ENCODE measurements at places on chromosomes 4 and X.

GRCh38 chrX:4579999-4580398 lies 866.5 kb upstream of the PRKX start:
- no peak for DNase-seq

GRCh38 chr4:153997516-153997915 lies 208.6 kb upstream of the SFRP2 start:
- no peak for DNase-seq

DNA sequence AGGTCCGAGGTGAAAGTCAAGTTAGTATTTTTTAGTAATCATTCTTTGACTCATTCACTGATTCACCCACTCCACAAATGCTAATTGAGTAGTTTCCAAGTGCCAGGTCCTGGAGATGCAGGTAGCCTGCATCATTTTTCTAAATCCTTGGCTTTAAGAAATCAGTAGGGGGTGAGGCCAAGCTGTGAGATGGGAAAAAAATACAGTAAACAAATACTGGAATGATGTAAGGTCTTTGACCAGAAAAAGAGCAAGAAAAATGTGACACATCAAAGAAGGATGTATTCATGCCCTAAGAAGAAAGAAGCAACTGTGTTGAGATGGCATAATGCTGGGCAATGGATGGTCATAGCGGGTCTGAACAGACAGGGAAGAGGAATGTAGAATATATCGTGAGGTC lies 1386.6 kb downstream of the PCDH7 start:
- DNase-seq, result no peak

GRCh38 chrX:30309139-30309571 lies at the start of gene NR0B1:
NR0B1 (minus strand) TSS chrX:30309390; CDS start chrX:30309363, 27 bp downstream.
- DNase-seq, result no peak

DNA sequence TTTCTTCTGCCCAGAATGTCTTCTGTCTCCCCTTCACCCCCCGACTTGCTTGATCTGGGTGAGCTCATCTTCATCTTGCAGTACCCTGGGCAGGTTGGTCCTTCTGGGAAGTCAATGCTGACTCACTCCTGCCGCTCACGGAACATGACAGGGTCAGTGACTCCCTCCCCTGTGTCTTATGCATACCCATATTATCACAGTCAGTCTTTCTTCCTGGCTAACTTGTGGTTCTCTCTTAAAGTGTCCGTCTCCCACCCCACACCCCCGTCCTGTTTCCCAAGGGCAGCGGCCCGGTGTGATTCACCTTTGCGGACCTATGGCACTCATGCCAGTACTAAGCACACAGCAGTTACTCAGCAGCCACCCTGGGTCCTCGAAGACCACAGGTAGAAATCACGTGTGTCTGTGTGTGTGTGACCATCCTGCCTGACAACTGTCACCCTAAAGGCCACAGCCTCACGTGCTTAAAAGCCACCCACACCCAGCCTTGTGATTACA lies 17.7 kb downstream of the IQSEC2 start:
- no peak for DNase-seq

- no peak for DNase-seq
These were observed 128.4 kb upstream of the LIMCH1 start for GRCh38 chr4:41409594-41409895.

GRCh38 chrX:109760922-109761250 lies 27.8 kb upstream of the ACSL4 start:
- DNase-seq, result no peak

- no peak for DNase-seq
These were observed 8.5 kb downstream of the TRIML1 start for GRCh38 chr4:188147776-188148175.

- no peak for DNase-seq
These were observed 894.0 kb upstream of the FRG1 start for GRCh38 chr4:189046642-189047041.

DNA sequence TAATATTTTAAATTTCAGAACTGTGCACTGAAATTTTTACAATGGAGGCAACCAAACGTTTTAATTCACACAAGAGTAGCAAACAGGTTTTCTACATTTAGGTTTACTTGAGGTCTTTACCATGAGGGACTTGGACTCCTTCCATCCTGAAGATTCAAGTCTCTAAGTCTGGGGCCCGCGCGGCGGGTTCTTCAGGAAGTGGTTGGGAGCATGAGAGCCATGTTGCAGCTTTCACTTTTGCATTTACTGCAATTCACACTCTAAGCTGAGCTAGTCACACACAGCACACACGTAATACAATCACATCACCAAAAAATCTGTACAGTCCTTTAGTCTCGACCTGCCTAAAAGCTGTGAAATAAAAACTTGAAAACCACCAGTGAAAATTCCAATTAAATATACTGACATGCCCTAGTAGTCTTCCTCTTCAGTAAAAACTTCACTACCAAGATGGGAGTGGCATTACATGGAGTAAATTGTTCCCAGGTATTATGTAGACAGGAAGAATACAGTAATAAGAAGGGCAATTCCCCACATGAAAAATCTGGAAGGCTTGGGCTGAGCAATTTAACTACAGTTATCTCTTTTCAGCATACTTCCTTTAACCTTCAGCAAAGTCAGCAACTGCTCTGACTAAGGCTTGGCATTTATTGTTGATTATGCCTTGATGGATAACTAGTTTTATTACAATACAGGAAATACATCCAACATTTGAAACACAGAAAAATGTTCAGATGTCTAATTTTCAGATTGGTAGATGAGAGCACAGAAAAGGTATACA lies 571.1 kb upstream of the DIPK2B start:
- DNase-seq, result no peak

GRCh38 chr4:133102043-133102442 lies 47.1 kb upstream of the PCDH10 start:
- no peak for DNase-seq

GRCh38 chr4:2059046-2059725 lies at the start of gene NAT8L:
NAT8L (plus strand) TSS chr4:2059327; CDS start chr4:2059512, 185 bp downstream.
- DNase-seq, result no peak

DNA sequence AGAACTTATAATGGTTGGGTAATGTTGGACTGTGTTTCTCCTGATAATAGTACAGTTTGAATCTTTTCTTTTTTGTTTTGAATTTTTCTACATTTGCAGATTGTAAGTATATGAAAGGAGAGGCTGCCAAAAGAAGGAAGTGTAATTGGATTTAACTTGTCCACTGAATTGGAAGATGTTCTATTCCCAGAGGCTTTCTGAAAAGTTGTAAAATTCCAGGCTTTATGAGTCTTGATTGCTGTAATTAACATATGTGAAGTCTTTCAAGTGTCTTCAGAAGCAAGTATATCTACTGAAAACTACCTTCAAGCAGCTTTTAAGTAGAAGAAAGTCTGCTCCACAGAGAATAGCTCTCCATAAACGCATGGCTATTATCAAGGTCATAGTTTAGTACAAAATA lies 2456.4 kb downstream of the PCDH7 start:
- DNase-seq, result no peak

DNA sequence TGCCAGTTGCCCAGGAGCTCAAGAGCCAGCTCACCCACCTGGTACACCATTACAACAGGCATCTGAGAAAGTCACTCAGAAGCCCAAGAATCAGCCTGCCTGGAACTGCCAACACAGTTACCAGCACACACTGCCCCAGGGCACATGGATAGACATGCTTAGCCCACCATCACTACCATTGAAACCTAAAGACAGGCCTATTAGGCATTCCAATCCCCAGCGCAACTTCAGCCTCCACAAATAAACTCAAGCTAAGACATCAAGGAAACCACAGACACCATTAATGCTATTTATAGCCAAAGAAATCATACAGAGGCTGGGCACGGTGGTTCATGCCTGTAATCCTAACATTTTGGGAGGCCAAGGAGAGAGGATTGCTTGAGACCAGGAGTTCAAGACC lies 42.3 kb downstream of the ATRX start:
- no peak for DNase-seq

- DNase-seq, result no peak
These were observed 131.4 kb downstream of the ENOX2 start for GRCh38 chrX:130771648-130772047.

DNA sequence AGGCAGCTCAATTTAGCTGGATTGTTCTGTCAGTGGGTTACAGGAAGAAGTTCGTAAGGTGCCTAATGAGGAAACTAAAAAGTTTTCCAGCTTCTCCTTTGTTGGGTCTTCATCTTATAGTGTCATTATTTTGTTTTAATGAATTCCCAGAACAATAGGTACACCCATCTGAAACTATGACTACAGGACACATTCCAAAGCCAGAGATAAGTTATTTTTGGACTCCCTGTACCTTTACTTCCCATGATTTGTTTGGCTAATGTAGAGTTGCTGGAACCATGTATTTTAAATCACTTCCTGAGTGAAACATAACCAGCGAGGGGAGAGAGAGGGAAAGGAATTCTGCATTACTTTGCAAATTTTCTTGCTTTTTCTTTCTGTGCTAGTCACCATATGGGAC lies 114.0 kb downstream of the CLCN5 start:
- DNase-seq, result no peak

DNA sequence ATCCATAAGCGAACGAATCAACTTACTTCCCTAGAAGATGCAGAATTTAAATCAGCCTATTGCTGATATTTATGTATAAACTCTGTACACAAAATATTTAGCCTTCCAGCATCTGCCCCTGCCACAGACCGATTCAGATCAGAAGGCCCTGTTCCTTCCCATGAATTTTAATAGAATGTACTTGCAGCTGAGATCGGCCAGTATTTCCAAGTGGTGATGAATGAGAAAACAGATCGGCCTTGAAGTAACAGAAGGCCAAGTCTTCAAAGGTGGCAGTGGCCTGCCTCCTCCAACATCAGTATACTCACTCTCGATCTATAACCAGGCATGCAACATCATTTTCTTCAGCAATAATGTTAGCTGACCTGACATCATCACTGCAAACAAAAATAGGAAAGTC lies 66.4 kb downstream of the PRKG2 start:
- no peak for DNase-seq

DNA sequence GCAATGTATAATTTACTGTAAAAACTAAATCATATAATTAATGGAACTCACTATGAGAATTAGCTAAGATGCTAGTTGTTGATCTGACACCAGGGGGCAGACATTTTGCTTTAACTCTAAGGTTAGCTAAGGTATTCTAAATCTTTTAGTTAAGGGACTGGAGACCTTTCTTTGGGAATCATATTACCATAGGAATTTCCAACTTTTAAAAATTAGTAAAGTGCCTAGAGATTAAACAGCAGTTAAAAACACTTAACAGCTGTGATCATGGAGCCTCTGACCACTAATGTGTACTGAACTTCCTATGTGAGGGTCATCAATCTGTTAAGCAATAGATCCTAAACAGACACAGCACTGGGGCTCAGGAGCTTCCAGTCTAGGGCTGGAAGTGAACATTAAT lies 226.6 kb downstream of the NSUN7 start:
- no peak for DNase-seq

DNA sequence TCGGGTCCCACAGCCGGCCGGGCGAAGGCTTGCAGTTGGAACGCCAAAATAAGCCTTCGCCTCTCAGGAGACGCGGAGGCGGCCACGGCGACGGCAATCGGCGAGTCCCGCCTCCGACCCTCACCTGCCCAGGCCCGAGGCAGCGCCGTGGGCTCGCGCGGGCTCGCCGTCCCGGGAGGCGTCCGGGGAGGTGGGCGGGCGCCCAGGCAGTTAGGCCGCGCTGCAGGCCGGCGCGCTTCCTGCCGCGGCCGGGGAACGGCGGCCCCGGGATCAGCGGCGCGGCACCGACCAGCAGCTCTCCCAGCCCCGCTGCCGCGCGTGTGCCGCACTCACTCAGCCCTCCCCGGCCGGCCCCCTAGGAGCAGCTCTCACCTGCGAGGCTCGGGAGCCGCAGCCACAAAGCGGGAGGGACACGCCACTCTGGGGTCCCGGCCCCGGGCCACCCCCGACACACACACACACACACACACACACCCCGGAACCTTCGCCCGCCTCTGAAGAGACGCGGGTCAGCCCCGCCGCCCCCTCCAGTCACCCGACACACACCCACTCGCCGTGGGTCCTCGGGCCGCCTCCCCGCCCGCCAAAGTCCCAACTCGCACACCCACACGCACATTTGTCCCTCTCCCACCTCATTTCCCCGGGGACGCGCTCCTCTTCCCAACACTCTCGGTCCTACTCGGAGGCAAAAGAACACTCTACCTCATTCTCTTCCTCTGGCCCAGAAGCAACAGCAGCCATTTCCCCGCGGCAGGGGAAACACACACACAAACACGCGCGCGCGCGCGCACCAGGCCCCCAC lies at the start of gene CNOT6L:
Gene CNOT6L (minus strand): TSS at position 767 of the 802 bp plus-strand sequence. CDS start 60 bp downstream, at position 707.
- DNase-seq, result peak; percentile 15

- no peak for DNase-seq
These were observed 24.4 kb downstream of the FAT1 start for GRCh38 chr4:186699298-186699697.

- no peak for DNase-seq
These were observed 2.4 kb upstream of the PTCHD1 start for GRCh38 chrX:23332101-23332887.

GRCh38 chrX:66931713-66932112 lies 292.8 kb upstream of the EDA2R start:
- DNase-seq, result no peak

- DNase-seq, result no peak
These were observed 25.5 kb downstream of the DCUN1D4 start for GRCh38 chr4:51868449-51868847.

- DNase-seq, result peak; percentile 14
These were observed 42.9 kb upstream of the HS3ST1 start for GRCh38 chr4:11471618-11472017.

DNA sequence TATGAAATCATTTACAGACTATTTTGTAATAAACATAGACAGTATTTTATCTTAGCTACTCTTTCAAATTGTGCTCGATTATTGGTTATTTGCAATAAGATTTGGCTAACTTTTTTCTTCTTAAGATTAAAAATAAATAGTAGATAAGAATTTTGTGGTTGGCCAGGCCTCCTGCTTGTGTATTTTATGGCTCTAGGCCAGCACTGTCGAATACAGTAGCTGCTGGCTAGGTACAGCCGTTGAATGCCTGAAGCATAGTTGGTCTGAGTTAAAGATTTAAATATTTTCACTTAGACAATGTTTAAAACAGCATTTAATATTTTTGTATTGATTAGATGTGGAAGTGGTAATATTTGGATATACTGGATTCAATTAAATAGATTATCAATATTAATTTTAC lies 481.0 kb downstream of the SPRY1 start:
- DNase-seq, result no peak

DNA sequence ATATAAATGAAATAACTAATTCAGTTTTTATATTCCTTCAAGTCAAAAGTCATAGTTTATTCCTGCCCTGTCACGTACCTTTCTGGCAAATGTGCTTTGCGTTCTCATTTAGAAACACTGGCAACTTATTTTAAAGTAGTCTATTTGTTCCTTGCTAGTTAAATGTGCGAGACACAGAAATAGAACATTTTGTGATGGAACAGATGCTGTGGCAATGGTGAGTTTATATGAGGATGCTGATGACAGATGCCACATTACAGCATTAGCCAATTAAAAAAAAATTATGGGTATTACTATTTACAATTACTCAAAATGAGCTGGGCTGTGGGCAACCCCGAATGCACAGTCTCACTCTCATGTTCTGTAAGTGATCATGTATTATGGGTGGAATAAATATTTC lies 26.1 kb upstream of the EPHA5 start:
- no peak for DNase-seq

GRCh38 chrX:120671963-120672362 lies 42.1 kb upstream of the C1GALT1C1 start:
- no peak for DNase-seq
